ENCODE measurements at places on chromosomes 1 and 21.

DNA sequence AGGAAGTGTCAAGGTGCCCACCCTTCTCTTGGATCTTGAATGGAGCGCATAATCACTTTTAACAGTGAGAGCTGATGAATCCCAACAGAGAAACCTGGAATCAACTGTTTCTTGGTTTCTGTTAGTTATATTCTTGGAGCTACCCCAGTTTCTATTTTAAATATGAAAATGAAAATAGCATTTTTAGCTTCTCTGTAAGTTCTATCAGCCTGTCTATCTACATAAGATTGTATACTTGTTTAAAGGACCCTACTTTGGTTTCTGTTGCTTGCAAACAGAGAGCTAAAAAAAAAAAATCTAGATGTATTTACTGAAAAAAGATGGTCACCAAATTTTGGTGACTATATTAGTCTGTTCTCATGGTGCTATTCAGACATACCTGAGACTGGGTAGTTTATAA lies 670.0 kb downstream of the NCAM2 start:
- DNase-seq = no peak

DNA sequence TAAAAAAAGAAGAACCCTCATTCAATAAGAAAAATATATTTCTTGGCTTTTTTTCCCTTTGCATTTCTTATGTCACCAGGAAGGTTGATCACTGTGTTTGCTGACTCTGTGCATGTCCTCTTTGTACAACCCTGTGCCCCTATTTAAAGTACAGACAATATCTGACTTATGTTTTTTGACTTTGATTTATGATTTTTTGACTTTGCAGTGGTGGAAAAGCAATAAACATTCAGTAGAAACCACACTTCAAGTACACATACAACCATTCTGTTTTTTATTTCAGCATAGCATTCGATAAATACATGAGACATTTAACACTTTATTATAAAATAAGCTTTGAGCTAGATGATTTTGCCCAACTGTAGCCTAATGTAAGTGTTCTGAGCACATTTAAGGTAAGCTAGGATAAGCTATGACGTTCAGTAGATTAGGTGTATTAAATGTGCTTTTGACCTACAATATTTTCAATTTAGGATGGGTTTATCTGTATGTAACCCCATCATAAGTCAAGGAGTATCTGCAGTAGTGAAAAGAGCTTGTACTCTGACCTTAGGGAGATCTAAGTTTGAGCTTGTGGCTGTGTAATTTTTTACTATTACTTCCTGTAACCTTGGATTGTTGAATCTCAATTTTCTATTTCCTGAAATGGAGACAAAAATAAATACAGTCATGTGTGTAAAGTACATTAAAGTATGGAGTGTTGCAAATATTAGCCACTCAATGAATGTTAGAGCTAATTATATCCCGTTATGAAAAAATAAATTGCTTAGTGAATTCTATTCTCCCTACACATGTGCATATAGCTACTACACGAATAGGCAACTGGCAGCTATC lies 1.2 kb downstream of the RNASEL start:
- no peak for DNase-seq

GRCh38 chr1:92366040-92366395 lies 67.2 kb downstream of the RPAP2 start:
- no peak for DNase-seq

DNA sequence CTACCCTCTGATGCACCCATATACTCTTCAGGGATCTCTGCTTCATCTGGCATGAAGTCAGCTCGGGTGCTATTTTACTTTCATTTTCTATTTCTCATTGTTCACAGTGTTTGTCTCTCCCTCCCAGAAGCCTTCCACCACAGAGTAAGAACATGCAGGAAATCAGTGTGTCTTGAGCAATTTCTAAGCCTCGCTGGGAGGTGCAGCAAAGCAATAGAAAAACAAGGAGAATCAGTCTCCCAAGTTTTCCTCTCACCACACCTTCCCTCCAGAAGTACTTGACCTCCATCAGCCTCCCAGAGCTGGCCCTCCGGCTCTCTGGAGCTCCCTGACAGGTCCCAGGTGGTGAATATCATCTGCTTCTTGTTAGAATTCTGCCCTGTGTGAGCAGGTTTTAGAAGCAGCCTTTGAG lies 594.7 kb upstream of the CAMK1G start:
- no peak for DNase-seq

DNA sequence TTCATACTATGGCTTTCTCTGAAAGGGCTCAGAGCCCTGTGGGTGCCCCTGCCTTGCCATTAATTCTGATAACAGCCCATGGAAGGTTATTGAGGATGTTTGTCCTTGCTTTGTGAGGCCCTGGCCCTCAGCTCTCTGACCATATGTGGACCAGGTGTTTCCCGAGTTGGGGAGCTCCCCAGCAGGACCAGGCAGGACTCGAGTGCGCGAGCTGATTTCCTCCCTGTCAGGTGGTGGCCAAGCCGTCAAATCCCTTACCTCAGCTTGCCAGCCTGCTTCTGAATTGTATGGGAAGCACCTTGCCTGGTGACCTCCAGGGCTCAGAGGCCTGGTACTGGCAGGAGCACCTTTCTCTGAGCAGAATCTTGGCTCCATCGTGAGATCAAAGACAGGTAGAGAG lies 17.9 kb upstream of the SDE2 start:
- no peak for DNase-seq

DNA sequence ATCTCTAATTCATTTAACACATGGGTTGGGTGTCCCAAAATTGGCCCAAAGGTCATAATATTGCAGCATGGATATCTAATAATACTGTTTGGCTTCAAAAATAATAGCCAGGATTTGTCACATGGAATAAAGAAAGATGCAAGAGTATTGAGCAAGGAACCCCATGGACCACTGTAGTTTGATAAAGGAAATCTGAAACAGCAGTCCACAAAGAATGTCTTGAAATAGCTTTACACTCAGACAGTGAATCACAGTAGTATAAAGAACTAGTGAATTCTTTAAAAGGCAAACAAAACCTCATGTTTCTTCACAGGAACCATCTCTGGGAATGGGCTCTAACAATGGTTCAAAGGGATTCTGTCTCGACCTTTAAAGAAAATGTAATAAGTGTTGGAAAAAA lies 576.1 kb upstream of the ZRANB2 start:
- no peak for DNase-seq

DNA sequence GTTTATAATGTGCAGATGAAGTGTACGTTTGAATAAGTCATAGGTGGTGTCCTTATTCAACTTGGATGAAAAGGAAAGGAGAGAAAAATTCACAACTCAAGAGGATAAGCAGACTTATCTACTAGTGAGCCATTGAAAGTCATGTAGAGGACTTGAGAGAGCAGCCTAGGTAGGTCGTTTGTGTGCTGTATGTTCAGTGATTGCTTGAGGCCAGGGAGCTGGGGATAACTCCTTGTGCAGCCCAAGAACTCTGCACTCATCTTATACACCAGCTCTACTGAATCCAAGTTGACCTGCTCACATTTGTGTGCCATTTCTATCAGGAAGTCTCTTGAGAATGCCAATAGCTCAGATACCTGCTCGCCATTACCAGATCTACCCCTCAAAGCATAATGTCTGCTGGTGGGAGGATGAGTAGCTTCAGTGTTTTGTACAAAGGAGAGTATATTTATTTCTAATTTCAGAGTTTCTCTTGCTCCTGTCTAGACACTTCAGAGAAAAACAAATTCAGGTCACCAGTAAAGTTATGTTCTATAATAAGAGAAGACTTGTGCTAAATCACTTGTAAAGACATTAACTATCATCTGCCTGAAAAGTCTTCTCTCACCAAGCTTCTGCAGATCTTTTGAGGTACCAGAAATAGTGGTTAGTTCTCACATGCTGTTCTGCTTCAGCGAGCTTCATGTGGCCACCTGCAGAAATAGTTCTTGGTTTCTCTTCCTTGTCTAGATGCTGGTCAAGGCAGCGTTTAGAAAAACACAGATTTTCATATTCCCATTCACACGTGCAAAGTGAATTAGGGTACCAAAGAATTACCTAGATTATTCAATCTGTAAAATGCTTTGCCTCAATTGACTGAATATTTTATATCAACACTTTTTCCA lies 10.8 kb downstream of the S1PR1 start:
- DNase-seq = no peak
